Coronary artery (tissue), 2 donors: ENCODE measurements at places on chromosomes 16 and 17.
A peak's percentile ranks its signal among the peaks of the same experiment; 100 is the strongest.

DNA sequence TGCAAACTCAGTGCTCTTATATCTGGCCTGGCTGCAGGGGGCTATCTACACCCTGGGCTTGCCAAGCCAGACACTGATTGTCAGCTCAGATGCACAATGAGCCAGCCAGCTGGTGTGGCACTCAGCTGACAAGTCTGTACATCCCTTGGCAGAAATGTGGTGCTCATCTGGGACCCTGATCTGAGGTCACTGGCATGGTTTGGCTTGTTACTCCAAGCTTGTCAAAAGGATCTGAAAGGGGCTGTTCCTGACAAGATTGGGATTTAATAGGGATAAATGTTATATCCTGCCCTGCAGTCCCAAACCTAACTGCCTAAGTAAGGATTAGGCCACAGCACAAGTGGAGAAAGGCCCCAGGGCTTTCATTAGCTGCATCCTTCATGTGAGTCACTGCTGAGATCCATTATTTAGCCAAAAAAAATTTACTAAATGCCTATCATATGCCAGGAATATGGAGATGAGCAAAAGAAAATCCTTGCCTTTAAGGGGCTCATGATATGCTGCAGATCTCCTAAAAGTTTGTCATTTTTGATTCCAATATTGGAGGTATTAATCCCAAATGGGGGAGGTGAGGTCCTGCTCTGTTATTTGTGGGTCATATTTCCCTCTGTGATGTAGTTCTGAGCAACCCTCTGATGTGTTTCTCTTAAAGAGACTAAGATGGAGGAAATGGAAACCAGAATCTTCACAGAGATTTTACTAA is 6.3 kb downstream of the SLC6A2 start:
- DNase-seq = no peak

DNA sequence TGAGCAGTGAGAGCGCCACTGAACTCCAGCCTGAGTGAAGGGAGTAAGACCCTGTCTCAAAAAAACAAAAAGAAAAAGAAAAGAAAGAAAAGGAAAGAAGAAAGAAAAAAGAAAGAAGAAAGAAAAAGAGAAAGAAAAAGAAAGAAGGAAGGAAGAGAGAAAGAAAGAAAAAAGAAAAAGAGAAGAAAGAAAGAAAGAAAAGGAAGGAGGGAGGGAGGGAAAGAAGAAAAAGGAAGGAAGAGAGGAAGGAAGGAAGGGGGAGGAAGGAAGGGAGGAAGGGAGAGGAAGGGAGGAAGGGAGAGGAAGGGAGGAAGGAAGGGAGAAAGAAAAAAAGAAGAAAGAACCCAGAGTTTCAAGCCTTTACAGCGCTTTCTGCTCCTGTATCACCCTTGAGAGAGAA is 19.1 kb downstream of the GINS3 start:
- no peak for DNase-seq

GRCh38 chr17:17834974-17835373 is 1.8 kb downstream of the SREBF1 start:
- no peak for DNase-seq

- DNase-seq = peak; percentile 93
Observed at GRCh38 chr17:45170931-45171337, 9.3 kb downstream of the HEXIM2 start.

- DNase-seq = no peak
Observed at GRCh38 chr16:12655537-12655936, 148.2 kb downstream of the CPPED1 start.

GRCh38 chr16:79717333-79718137 is 117.0 kb upstream of the MAF start:
- no peak for DNase-seq

DNA sequence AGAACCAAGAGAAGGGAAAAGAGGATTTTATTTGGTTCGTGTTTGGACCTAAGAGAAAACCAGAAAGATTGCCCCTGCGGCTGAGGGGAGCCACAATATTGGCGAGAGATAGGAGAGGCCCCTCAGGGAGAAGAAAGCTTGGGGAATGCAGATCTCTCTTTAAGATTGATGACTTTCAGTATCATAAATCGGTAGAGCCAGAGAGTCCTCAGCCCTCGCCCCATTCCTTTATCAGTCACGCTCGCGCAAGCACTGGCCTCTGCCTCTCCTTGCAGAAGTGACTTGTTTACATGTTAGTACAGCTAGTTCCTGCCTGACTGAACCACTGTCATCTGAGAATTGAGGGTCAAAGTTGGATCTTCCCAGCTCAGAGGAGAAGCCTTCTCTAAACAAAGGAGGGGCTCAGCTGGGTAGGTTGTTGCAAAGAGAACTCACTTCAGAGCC is 21.5 kb upstream of the KRT19 start:
- no peak for DNase-seq
